Dermis lymphatic vessel endothelial cell (primary cell): ENCODE measurements at places on chromosomes 11 and 22. TPM values are rescaled to one million over a fixed set of nuclear protein-coding genes. Genes with fewer than 3 reads are reported as not detected.

CASP1 gene
- total RNA-seq: 6.3 and 28.2 TPM in 2 replicates

OR2AG1 gene
- not detected in 2 replicates for total RNA-seq

COMT gene
- total RNA-seq: 266 and 366 TPM in 2 replicates

OR52N5 gene
- total RNA-seq: not detected in 2 replicates

TRPM5 gene
- total RNA-seq: not detected in 2 replicates

CNGA4 gene
- total RNA-seq: under 0.01 TPM in 1 of 2 replicates, not detected in the other

KRTAP5-2 gene
- total RNA-seq: not detected in 2 replicates

SYT12 gene
- under 0.01 TPM in 2 replicates for total RNA-seq

HDAC10 gene
- 12.8 and 14.9 TPM in 2 replicates for total RNA-seq

BTG4 gene
- total RNA-seq: not detected in 2 replicates

C22orf31 gene
- total RNA-seq: not detected in 2 replicates

IGLL5 gene
- not detected in 2 replicates for total RNA-seq

DENND6B gene
- total RNA-seq: 1.3 and 1.5 TPM in 2 replicates

CASP5 gene
- not detected in 2 replicates for total RNA-seq

CHCHD10 gene
- 6.5 and 11.8 TPM in 2 replicates for total RNA-seq

SCGB2A2 gene
- not detected in 2 replicates for total RNA-seq

RBMXL2 gene
- total RNA-seq: not detected in 2 replicates

ZNF70 gene
- 1.3 and 2.1 TPM in 2 replicates for total RNA-seq

CARD10 gene
- 50.7 and 70.0 TPM in 2 replicates for total RNA-seq

EFCAB6 gene
- total RNA-seq: 0.22 and 1.1 TPM in 2 replicates

SHISA8 gene
- not detected in 2 replicates for total RNA-seq

TMPRSS13 gene
- total RNA-seq: not detected in 2 replicates

IGSF9B gene
- total RNA-seq: not detected in 2 replicates

ANKK1 gene
- not detected in 2 replicates for total RNA-seq

HBG1 gene
- not detected in 2 replicates for total RNA-seq

OR8D4 gene
- not detected in 2 replicates for total RNA-seq

YDJC gene
- 10.1 and 10.2 TPM in 2 replicates for total RNA-seq

GLYATL1 gene
- total RNA-seq: not detected in 2 replicates

NRGN gene
- total RNA-seq: 0.11 and 0.17 TPM in 2 replicates

HMOX1 gene
- 14.0 and 40.1 TPM in 2 replicates for total RNA-seq

NFAM1 gene
- not detected in 2 replicates for total RNA-seq

MIAT gene
- 0.69 and 0.98 TPM in 2 replicates for total RNA-seq

OVOL1 gene
- not detected in 2 replicates for total RNA-seq

CADM1 gene
- 0.22 and 0.34 TPM in 2 replicates for total RNA-seq

PKNOX2 gene
- total RNA-seq: not detected in 2 replicates

MYH9 gene
- total RNA-seq: 451 and 492 TPM in 2 replicates

TP53AIP1 gene
- total RNA-seq: not detected in 2 replicates

THY1 gene
- total RNA-seq: 1.5 and 3.7 TPM in 2 replicates

MCM5 gene
- 19.3 and 20.9 TPM in 2 replicates for total RNA-seq

FJX1 gene
- total RNA-seq: 25.7 and 26.1 TPM in 2 replicates

C1QTNF4 gene
- total RNA-seq: 0.17 and 0.76 TPM in 2 replicates

OR52I1 gene
- not detected in 2 replicates for total RNA-seq
